ENCODE measurements at places on chromosomes 4 and X.

DNA sequence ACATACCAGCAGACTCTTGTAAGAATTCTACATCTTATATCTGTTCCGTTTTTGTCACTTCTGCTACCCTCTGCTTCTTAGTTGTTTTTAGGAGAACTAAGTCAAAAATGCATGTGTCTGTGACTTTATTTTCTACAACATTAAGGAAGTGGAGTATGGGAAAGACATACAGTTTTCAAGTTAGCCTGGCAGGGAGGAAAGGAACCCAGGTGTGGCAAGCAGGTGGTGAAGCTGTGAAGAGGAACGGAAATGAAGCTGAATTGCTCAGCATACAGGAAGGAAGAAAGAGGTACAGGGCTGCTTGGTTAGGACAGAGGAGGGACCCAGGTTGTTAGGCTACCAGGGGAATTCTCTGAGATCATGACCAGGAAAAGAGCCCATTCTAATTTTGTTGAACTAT is 9.4 kb downstream of the GPRIN3 start:
- DNase-seq, result no peak

DNA sequence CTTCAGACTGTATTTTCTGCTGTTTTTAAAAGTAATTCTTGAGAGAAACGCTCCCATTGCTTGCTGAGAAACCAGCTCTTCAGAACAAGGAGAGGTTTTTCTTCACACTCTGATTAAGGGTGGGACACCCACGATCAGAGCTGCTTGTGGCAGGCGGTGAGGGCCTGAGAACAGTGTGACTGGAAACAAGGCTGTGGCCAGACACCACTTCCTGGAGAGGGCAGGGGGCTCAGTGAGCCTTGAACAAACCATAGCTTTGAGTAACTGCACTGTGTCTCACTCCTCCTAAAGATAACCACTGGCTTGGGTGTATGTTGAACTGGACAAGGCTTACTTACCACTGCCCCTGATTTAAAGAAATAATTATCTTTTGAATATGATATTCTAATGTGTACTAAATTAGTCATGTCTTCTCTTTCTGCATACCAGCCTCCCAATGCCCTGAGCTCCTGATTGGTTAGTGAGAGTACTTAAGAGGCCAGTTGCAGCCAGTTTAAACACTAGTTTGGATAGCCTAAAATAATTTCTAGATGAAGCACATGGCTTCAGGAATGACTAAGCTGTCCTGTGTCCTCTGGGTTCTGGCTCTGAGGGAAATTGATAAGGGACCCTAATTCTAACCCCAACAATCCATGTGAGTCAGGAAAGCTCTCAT is 3.7 kb upstream of the GPR82 start:
- DNase-seq, result peak; percentile 44

GRCh38 chrX:133776072-133776471 is 209.3 kb downstream of the GPC3 start:
- peak; percentile 7 for DNase-seq

DNA sequence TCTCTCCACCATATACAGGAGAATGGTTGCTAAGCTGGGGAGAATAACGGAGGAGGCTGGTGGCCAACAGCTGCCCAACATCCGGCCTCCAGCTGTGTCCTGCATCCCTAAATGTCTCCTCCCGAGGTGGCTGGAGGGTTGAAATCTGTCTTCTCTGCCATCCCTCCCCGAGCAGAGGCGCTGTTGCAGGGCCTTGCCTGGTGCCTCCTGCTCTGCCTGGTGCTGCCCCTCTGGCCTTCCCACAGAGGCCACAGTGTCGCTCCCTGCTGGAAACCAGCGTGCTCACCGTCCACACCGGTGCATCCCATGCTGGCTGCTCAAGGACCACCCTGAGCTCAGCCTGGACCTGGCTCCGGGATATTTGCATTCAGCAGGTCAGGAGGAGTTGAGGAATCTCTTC is 115.2 kb downstream of the ENPP6 start:
- no peak for DNase-seq

DNA sequence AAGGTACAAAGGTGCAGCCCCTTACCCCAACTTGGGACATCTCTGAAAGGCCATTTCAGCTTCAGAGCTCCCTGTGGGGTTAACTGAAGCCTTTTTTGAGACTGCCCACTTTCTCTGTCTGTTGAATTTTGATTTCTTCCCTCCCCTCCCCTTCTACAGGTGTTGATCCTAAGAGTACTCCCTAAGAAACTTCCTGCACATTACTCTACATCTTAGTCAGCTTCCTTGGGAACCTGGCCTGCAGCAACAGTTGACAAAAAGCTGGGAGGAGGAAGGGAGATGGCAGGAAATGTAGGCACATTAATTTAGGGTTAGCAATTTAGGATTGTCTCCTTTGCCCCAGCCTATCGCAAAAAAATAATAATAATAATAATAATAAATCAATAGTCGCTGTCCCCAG is 1.2 kb upstream of the IDS start:
- DNase-seq, result no peak

DNA sequence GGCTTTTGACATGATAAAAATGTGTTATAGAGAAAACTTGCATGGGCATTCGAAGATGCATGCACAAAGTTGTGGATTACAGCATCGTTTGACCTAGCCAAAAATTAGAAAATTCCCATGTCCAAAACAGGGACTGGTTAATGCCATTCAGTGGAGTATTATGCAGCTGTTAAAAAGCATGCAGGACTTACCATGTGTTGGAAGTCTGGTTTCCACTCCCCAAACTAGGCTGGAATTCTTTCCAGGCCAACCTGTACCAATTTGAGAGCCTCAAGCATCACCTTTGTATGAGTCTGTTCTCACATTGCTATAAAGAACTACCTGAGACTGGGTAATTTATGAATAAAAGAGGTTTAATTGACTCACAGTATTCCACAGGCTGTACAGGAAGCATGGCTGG is 45.9 kb upstream of the MTM1 start:
- no peak for DNase-seq
